ENCODE measurements at places on chromosomes 3 and 15. TPM values are rescaled to one million over a fixed set of nuclear protein-coding genes. Genes with fewer than 3 reads are reported as not detected.

- no peaks in the 10 kb centered on the region for H3K27me3 ChIP-seq
- H3K4me1 ChIP-seq, result peaks cover 13% of the 10 kb centered on the region
- no peak overlapping the region for H3K27ac ChIP-seq
- H3K36me3 ChIP-seq, result no peaks in the 10 kb centered on the region
- H3K4me3 ChIP-seq, result peak overlapping the region; percentile 64
Observed at GRCh38 chr15:93072411-93073394, 16.3 kb downstream of the RGMA start.

PSMA4 gene
- total RNA-seq, result 411 TPM

TF gene
- total RNA-seq, result 0.11 TPM

DNA sequence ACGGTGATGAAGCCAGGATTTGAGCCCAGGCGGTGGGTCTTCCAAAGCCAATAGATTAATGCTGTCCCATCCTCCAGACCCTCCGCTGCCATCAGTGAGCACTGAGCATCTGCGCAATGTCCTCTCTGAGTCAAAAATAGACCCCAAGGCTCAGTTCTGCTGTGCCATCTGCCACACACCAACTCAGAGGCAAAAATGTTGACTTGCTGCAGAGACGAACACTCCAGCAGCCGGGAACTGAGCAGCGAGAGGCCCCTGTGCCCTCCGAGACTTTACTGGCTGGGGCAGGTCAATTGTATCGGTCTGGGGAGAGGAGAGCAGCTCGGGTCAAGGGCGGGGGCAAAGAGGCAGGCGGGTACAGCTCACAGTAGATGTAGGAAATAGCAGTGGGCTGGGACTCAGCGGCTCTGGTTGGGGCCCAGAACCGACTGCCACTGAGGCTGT is 41.5 kb upstream of the ATP2B2 start:
- no peak overlapping the region for H3K4me3 ChIP-seq
- H3K27me3 ChIP-seq, result no peaks in the 10 kb centered on the region
- DNase-seq, result no peak

GRCh38 chr3:43641306-43642114 is 19.7 kb upstream of the ANO10 start:
- H3K27me3 ChIP-seq, result no peaks in the 10 kb centered on the region
- no peak overlapping the region for H3K4me3 ChIP-seq
- no peaks in the 10 kb centered on the region for H3K36me3 ChIP-seq
- no peak overlapping the region for H3K27ac ChIP-seq
- H3K4me1 ChIP-seq, result no peaks in the 10 kb centered on the region

All from A673 (cell line).